ENCODE measurements at places on chromosomes 3 and 15.

GRCh38 chr3:108117241-108117775 lies 26.5 kb upstream of the CD47 start:
- no peak for DNase-seq

- no peak for DNase-seq
Measured at GRCh38 chr15:89641053-89641452, 14.2 kb downstream of the KIF7 start.

DNA sequence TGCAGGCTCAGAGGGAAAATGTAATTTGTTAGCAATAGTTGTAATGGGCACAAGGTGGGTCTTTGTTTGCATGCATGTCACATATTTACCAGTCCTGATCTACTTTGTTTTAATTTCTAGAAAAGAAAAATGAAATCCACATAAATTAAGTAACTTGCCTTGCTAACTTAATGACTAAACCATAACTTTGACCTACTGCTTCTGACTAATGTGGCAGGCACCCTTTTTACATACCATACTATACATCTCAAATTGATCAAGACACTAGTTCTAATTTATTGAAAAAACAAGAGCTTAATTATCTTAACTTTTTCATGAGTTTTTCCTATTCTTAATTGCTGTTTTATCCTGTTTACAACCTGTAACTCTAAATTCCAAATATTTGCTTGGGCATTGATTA lies 93.2 kb downstream of the ATP11B start:
- no peak for DNase-seq

GRCh38 chr3:156209631-156210335 lies 89.4 kb downstream of the KCNAB1 start:
- no peak for DNase-seq

GRCh38 chr15:74415966-74416916 lies 17.5 kb downstream of the SEMA7A start:
- no peak for DNase-seq

- peak; percentile 3 for DNase-seq
Measured at GRCh38 chr15:53716909-53717876, 42.3 kb downstream of the WDR72 start.

DNA sequence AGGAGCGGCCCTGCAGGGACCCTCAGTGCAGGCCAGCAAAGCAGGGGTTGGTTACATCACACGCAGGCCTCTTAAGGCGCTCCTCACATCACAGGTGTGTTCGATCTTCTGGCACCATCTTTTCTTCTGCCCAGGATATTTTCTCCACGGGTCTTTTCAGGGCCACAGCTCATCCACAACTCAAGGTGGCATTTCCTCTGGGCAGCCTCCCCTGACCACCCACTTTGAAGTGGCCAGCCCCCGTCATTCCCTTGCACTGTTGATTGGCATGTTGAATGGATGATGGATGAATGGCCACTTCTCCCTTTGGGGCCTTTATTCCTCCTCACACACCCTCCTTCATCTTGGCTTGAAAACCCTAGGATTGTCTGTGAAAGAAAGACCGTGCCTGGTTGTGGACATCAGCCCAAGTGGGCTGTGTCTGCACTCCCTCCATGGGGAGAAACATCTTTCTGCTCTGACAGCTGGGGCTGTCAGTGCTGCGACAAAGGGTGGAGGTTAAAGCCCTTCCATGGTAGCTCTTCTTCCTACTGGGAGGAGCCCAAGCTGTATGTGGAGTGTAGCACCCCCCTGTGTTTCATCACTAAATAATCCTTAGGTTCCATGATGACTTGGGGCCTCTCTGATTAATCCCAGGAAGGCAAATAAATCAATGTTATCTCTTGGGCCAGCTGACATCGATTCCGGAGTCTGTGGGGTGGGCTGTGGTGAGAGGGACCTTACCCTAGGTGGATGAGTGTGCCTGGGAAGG lies 102.5 kb downstream of the EPHB1 start:
- DNase-seq, result no peak

DNA sequence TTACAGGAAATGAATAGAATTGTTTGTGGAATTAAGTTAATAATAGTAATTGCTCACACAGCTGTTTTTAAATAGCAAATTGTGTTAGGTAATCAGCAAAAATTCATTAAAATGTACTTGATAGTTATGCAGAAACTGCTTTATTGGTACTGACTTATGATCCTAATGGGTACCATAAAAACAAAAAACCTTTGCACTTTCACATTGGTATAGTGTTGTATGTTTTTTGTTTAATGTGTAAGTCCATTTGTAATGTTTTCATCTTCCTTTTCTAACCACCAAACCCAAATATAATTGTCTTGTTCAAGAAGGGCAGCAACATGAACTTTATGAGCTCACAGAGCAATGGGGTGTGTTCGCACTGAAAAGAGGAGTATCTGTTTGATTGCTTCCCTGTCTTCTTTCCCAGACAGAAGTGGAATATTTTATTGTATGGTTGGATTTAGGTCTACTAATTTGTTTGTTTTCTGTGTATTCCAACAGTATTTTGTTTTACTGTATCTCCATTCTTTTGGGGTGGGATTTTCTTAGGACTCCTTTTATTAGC lies 135.8 kb downstream of the TCF12 start:
- no peak for DNase-seq

- DNase-seq, result no peak
Measured at GRCh38 chr3:38533285-38533976, 37.3 kb downstream of the EXOG start.

- DNase-seq, result no peak
Measured at GRCh38 chr3:53161450-53161819, 426 bp downstream of the PRKCD start.

DNA sequence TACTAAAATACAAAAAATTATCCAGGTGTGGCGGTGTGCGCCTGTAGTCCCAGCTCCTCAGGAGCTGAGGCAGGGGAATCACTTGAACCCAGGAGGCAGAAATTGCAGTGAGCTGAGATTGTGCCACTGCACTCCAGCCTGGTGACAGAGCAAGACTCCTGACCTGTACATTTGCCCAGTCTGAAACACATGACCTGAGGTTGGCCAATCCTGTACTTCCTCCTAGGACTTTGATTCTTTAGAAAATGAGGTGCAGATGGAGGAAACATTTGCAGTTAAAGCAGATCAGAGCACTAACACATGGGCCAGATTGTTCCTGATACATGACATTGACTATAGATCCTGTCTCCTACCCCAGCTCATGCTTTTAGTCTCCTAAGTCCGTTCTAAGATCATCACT lies 28.9 kb upstream of the LPP start:
- no peak for DNase-seq

- no peak for DNase-seq
Measured at GRCh38 chr15:47548231-47548630, 169.1 kb upstream of the SEMA6D start.

- peak; percentile 97 for DNase-seq
Measured at GRCh38 chr3:108221911-108222852, at the start of gene IFT57. Gene IFT57 (minus strand): TSS chr3:108222424. CDS start chr3:108222322, 102 bp downstream.

GRCh38 chr15:29784413-29784812 lies 37.9 kb downstream of the TJP1 start:
- no peak for DNase-seq

DNA sequence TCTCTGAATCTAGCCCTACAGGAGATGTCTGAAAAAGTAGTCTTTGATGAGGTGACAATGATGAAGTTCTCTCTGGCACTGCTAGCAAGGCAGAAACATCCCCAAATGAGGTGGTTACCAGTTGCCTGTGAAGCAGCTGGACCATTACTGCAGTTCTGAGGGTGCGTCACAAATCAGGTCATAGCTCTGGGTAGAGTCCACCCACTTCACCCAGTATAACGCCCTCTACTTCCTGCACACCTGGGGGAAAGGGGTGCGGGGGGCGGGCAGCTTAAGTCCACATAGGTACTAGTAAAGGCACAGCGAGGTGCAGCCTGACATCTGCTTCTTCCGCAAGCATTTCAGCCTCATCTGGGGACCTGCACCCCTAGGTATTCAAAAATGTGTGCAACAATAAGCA lies 13.4 kb upstream of the SATB1 start:
- DNase-seq, result no peak

DNA sequence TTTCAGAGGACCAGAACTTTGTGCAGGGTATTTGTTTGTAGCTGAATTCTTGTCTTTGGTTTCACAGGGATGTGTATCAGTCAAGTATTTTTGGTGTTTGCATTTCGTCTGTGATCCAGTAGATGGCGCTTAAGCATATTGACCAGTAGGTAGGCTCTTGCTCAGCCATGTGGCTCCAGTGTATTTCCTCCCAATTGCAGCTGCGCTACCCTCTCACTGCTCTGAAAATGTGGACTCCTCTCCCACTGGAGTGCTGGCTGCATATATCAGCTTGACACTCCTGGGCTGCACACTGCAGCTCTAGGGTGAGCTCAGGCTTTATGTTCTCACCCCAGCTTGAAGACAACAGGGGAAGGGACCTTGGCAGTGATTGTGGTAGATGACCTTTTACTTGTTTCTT lies 1264.3 kb upstream of the ALCAM start:
- DNase-seq, result peak; percentile 31

- DNase-seq, result no peak
Measured at GRCh38 chr3:145089337-145089736, 1071.6 kb downstream of the PLOD2 start.

- DNase-seq, result no peak
Measured at GRCh38 chr15:35958021-35958420, 412.1 kb upstream of the DPH6 start.

DNA sequence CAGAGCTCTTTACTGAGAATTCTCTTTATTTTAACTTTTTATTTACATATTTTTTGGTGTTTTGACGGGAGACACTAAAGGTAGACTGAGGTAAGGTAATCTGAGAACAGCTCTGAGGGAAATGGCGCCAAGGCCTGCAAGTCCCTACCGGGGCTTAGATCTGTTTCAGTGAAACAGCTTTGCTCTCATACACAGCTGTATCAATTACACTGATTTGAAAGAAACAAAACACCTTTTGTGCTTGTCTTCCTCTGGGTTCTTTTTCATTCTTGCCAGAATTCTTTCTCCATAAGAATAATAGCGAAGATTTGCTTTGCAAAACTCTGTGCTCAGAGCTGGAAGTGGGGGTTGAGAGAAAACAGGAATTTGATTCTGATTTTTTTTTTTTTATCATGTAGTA lies 79.5 kb upstream of the PEX5L start:
- DNase-seq, result no peak

DNA sequence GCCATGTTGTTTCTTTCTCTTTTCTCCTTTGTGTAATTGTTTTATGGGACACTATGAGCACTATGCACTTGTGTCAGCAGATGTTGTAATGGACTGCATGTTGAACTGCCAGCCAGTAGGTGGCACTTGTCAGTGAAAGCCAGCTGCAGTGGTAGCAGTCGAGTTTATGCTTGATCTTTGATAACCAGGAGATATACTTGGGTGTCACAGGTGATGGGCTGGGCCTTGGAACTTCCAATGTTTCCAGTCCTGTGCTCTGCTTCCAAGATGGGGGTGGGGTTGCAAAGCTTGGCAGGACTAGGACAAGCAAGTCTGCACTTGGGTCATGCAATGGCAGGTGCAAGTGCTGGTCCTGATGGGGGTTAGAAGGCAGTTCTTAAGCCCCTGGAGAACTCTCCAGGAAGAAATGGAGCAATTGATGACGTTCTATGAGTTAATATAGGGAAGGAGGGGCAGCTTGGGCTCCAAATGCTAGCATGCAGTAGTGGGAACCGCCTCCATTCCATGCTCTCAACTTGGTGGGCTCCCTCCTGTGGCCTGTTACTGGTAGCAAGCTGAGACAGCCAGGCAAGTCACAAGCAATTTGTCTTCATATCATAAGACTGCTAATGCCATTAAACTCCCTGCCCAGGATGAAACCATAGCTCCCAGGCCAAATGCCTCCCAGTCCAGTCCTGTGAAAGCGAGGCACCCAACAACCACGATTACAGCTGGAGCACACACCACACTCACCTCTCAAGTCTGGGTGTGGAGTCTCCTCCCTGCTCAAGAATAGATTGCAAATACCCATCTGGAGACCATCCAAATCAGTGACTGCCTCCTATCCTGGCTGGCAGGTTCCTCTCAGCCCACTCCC lies 287.2 kb downstream of the CGGBP1 start:
- DNase-seq, result no peak

GRCh38 chr15:73617301-73617831 lies 15.8 kb downstream of the NPTN start:
- DNase-seq, result no peak

DNA sequence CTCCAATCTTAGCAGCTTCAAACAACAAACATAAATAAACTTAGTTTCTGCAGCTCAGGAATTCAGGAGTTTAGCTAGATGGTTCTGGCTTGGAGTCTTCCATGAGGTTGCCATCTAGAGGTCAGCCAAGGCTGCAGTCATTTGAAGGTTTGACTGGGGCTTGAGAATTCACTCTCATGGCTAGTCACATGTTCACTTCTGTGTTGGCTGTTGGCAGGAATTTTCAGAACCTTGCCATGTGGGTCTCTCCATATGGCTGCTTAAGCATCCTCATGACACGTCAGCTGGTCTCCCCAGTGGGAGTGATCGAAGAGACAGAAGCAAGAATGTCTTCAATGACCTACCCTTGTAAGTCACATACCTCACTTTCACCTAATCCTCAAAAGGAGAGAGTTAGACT lies 269.2 kb upstream of the CNTN3 start:
- DNase-seq, result no peak

- no peak for DNase-seq
Measured at GRCh38 chr3:185933374-185934173, 4.2 kb downstream of the TRA2B start.

GRCh38 chr3:129119365-129120100 lies 2.1 kb downstream of the RAB43 start:
- no peak for DNase-seq

GRCh38 chr3:49410066-49410845 lies 1.5 kb downstream of the RHOA start:
- DNase-seq, result no peak

DNA sequence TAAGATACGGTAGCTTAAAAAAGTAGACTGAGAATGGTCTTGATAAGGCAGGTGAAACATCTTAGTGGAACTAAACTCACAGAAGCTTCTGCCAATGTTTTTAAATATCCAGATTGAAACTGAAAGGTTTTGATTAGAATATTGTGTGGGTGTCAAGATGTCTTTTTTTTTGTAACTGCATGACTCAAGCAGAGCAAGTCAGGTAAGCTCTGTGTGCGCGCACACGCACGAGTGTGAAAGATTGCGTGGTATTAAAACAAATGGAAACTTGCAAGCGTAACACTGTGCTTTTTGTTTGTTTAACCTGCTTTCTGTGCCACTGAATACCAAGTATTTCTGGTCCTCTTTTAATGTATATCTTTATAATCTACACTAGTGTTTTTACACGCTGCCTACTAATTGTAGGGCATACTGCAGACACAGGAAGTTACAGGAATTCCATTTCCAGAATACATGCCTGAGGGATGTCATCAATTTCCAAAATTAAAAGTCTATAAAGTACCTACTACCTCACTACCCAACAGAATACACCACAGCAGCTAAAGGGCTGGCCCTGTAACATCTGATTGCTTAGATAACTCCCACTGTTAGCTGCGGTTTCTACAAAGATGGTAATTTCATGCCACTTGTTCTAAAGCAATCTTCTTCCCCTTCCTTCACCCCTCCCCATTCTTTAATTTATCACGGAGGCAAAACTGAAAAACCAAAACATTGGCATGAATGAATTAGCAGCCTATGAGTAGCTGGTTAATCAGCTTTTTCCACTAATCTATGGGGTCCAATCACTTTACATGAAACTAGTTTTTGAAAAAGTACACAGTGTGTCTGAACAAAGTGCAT lies 472.8 kb downstream of the SHQ1 start:
- DNase-seq, result peak; percentile 58
